ENCODE measurements at places on chromosomes 1 and 21.

- no peak for DNase-seq
Measured at GRCh38 chr1:28758420-28758819, 21.7 kb downstream of the YTHDF2 start.

- DNase-seq = no peak
Measured at GRCh38 chr1:243507001-243507671, 251.3 kb downstream of the SDCCAG8 start.

DNA sequence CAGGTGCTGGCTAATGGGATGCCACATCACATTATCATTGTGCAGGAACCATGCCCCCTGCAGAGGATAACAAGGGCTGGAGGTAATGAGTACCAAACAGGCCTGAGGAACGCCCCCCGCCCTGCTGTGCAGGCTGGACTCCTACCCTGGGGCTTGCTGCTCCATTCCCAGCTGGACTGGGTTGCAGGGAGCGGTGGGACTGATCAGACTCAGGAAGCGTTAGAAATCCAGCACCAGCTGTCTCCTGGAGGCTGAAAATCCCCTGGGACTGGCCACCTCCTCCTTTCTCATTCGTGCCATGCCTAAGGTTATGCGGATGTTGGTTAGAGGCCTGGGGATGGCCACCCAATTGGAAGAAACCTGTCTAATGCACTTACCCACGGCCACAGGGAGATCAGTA, 36.9 kb upstream of the POU3F1 start:
- DNase-seq = no peak

- DNase-seq = no peak
Measured at GRCh38 chr1:201758499-201759050, 70.4 kb upstream of the IPO9 start.

GRCh38 chr1:225449261-225449660, 21.4 kb upstream of the LBR start:
- peak; percentile 65 for DNase-seq

- no peak for DNase-seq
Measured at GRCh38 chr1:4734791-4735190, 80.4 kb downstream of the AJAP1 start.
